ENCODE measurements at places on chromosomes 4 and X.

GRCh38 chrX:151871244-151871643 lies 41.4 kb upstream of the MAGEA4 start:
- no peak for DNase-seq

DNA sequence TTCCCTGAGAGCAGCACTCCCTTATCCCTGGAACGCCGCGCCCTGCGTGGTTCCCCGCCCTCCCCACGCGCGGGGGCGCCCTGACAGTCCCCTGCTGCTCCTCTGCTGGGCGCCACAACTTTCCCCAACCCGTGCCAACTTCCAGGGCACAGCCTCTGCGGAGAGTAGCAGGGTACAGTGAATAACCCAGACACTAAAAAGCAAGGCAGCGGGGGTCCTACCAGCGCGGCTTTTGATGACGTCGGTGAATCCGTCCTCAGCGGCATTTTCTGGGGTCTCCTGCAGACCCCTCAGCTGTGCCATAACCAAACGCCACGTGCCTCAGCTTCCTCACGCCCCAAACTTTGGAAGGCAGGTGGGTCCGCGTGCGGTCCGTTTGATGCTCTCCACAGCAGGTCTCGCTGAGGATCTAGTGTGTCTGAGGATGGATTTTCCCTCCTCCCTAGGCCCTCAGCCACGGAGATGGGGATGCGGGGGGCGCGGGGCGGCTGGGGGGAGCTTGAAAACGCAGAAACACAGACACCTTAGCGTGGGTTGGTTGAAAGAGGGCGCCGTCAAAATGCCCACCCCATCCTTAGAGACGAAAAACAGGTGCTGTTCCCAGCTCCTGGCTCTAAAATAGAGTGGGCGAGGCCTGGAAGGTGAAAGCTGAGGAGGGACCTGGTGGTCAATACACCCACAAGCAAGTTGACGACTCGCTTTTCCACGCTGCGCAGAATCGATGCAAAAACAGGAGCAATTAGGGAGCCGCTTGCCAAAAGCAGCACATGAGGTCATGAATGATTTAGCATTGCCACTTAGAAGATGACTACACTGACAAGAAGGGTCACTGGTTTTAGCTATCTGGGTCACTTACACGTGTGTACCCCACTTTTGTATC lies 405.6 kb downstream of the FAM47A start:
- no peak for DNase-seq

DNA sequence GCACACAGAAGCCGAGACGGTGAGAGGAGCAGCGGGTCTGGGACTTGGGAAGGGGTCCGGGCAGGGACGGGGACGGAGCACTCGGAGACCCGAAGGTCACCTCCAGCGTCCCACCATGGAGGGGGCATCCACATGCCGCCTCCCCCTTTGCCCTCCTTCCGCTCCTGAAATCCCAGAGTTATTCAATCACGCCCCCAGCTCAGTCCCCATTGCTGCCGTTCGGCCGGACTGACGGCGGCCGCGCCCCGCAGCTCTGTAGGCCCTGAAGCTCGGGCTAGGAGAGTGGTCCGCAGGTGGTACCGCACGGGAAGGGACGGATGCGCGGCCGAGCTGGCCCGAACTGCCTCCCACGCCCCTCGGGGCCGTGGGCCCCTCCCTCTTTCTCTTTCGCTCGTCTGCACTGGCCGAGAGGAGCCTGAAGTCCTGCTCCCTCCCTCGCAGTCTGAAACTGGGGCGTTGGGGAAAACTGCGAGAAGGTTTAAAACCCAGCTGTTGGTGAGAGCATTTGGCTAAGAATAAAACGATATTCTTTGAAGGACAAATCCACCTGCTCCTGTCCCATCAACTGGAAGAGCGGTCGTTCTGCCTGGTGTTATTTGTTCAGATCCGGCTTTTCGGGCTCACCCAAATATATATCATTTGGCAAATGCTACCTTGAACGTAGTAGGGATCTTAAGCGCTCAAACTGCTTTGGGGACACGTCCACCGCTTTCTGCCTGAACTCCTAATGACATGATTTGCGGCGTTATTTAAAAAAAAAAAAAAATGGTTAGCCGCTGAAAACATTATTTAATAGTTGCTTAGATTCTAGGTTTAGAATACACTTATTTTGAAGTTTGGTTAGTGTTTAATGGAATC lies 719 bp downstream of the USO1 start:
- peak; percentile 42 for DNase-seq

DNA sequence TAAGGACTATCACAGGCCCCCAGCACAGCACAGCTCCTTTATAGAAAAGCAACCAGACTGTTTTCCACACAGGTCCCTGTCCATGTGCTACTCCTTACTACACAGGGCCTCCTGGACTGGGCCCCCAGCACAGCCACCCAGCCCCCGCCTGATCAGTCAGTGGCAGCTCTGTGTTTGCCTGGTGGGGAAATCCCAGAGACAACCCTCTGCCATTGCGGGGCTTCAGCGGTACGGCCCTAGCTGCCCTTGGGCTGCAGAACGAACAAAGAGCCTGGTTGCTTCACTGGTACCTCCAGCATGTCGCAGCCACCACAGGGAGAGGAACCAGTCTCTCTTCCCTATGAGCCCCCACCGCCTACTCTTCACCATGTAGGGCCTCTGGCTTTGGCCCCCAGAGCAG lies 30.7 kb downstream of the CBR4 start:
- DNase-seq, result no peak

DNA sequence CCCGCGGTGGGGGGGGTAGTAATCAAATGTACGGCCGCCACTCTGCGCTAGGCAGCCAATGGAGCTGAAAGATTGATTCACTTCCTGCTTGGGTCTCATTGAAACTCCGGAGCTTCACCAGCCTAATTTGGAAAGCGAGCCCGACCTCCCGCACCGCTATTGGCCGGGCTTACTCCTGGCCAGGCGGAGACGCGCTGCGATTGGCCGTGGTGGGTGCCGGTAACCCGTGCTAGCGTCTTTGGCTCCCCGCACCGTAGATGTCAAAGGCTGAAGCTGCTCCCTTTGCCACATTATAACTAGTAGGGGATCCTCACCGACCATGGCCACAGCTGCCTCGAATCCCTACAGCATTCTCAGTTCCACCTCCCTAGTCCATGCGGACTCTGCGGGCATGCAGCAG lies at the start of gene POU3F4:
Gene POU3F4, plus strand, starts transcription at position 285 of the 400 bp plus-strand sequence. Its CDS starts 35 bp downstream, at position 320.
- no peak for DNase-seq

GRCh38 chr4:15420642-15421041 lies 7.2 kb upstream of the C1QTNF7 start:
- DNase-seq, result no peak

DNA sequence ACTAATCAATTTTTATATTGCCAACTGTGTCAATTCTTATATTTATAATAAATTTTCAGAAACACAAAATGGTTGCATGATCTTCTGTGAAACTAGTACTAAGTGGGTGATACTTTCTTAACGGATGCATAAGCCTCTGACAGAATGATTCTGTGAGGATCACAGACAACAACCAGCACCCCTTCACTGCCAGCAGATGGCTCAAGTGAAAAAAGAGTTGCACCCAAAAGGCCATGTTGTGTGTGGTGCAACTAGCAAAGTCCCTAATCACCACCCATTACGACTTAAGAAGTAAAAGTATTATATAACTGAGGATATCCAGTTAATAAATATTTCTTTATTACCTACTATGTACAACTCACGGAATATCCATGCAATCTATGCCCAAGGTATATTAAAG lies 334.0 kb downstream of the PCDH19 start:
- DNase-seq, result no peak

DNA sequence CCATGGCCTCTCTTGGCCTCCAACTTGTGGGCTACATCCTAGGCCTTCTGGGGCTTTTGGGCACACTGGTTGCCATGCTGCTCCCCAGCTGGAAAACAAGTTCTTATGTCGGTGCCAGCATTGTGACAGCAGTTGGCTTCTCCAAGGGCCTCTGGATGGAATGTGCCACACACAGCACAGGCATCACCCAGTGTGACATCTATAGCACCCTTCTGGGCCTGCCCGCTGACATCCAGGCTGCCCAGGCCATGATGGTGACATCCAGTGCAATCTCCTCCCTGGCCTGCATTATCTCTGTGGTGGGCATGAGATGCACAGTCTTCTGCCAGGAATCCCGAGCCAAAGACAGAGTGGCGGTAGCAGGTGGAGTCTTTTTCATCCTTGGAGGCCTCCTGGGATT lies 8.0 kb downstream of the CLDN2 start:
- DNase-seq, result no peak

- DNase-seq, result no peak
These were observed 28.1 kb downstream of the SYNPO2 start for GRCh38 chr4:118916691-118917289.

GRCh38 chr4:73068491-73069337 lies 802 bp downstream of the COX18 start:
- no peak for DNase-seq

- no peak for DNase-seq
These were observed 386.6 kb upstream of the AADAT start for GRCh38 chr4:170476351-170476750.

DNA sequence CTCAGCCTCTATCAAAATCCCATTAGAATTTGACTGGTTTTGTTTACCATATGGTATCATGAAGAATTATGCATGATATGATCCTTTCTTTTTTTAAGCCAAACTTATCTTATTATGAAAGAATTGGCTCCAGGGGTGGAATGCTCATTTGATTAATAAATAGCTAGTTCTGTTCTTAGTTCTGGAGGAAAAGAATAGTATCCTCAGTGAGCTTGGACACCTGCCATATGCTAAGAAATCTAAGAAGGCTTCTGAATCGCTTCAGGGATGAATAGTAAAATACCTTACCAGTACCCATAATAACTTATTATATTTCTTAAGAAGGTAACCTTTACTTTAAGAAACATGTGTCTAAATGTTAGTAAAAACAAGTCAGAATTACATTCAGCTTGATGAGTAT lies 803.6 kb downstream of the ADGRL3 start:
- no peak for DNase-seq

DNA sequence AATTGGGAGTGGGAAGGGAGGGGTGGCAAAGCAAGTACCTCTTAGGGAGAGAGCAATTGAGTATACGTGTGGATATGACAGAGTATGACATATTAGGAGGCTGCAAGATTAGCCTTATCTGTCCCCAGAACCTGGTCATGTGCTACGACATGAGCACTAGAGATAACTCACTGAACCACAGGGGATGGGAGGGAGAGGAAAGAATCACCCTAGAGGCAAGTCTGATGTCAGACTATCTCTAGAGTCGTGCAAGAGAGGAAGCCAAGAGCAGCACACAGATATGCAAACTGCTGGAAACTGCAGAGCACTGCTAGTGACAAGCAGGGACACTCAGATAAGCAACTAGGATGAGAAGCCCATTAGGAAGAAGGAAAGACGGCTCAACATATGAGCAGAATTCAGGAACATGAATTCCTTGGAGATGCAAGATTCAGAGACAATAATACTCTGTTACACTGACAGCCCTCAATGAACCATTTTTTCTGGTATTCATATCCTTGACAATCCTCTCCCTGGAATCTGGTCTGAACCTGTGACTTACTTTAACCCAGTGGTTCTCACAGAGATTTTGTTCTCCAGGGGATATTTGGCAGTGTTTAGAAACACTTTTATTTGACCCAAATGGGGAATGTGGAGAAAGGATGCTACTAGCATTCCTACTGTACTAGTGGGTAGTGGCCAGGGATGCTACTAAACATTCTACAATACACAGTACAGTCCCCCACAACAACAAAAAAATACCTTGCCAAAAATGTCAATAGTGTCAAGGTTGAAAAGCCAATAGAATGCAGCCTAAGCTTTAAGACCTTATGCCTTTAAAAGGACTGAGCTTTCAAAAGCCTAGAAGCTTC lies 84.0 kb upstream of the BMP2K start:
- DNase-seq, result no peak

- DNase-seq, result no peak
These were observed 7.5 kb downstream of the IL13RA1 start for GRCh38 chrX:118734909-118735308.

- DNase-seq, result peak; percentile 56
These were observed at the start of gene MORC4 for GRCh38 chrX:107000013-107000515. Gene MORC4 (minus strand): TSS chrX:107000212. CDS start chrX:106999969, 243 bp downstream.

GRCh38 chr4:8503801-8504200 lies 63.2 kb downstream of the TRMT44 start:
- no peak for DNase-seq

DNA sequence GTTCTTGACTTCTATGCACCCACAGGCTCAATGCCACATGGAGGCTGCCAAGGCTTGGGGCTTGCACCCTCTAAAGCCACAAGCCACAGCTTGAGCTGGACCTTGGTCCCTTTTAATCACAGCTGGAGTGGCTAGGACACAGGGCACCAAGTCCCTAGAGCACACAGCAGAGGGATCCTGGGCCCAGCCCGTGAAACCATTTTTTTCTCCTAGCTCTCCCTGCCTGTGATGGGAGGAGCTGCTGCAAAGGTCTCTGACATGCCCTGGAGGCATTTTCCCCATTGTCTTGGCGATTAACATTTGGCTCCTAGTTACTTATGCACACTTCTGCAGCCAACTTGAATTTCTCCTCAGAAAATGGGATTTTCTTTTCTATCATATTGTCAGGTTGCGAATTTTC lies 410.9 kb downstream of the GRID2 start:
- DNase-seq, result no peak

DNA sequence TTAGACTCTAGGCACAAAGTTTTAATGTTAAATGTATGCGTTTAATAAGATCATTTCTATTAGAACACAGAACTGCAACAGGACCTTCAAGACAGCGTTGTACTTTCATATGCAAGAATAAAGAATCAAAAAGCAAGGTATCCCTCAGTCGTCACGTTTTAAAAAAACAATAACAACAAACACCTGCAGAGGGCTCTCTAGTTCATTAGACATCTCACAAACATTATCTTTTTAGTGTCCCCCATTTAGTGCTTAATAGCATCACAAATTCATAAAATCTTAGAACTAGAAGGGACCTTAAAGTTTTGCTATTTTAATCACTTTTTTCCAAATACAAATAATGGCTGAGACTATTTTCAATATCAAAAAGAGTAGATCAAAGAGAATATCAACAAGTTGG lies 236.6 kb downstream of the DCHS2 start:
- DNase-seq, result no peak

- DNase-seq, result no peak
These were observed 207.7 kb upstream of the MID1 start for GRCh38 chrX:10828036-10828435.

DNA sequence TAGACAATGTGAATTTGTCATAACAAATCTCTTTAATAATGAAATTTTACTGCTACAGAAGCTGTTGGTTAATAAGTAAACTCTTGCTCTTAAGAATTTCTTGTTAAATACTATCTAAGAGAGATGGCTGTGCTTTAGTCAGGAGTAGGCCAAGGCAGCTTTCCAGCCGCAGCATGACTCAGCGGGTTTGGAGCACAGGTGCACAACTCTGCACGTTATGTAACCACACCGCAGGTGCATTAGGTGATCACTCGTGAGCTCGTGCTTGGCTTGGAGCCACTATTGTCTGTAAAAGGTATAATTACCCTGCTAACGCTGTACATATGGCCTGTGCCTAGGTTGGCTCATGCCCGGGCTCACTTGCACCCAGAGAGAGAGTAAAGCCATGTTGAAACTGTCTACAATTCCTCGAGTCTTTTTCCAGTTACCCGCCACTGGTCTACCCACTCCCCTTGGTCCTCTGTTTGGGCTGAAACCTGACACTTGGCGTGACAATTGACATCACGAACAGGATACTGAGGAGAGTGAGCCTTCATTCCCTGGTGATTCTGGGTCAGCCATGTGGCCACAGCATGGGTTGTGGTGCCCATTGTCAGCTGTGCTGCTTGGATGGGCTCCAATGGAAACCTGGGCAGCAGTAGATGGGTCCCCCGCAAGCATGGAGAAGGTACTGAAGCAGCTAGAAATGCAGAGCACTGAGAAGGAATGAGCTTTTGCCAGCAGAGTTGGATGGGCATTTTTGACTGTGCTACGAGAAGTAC lies 18.4 kb upstream of the ANAPC4 start:
- DNase-seq, result no peak

- no peak for DNase-seq
These were observed 886.2 kb downstream of the ARAP2 start for GRCh38 chr4:35358001-35358584.

GRCh38 chr4:130608121-130608520 lies 1512.2 kb downstream of the C4orf33 start:
- DNase-seq, result no peak

Data from stimulated activated CD4-positive, alpha-beta T cell treated with anti-CD3 and anti-CD28 coated beads, TNF-alpha, amount 100 ng/mL, for 48 hours (primary cell).